ENCODE measurements at places on chromosomes 16 and 17.

DNA sequence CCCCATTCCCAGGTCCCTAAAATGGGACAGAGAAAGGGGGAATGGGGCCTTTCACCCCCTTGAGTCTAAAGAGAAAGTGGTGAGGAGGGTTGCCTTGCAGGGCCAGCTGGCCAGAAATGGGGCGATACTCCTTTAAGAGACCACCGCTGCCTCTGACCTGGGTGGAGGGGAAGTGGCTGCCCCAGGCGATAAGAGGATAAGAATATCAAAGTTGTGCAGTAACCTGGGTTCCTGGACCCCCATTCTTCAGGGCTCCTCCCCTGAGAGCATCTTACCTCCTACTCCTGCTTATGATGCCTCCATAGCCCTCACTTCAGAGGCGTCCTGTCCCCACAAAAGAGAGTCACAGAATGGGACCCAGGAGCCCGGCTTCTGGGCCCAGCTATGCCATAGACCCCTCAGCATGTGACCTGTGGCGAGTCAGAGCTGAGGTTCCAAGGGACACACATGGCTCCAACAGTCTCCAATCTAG lies 5.2 kb upstream of the TSPOAP1 start:
- peak; percentile 46 for DNase-seq

GRCh38 chr17:33929181-33929724 lies 325.8 kb upstream of the CCL2 start:
- DNase-seq, result no peak

DNA sequence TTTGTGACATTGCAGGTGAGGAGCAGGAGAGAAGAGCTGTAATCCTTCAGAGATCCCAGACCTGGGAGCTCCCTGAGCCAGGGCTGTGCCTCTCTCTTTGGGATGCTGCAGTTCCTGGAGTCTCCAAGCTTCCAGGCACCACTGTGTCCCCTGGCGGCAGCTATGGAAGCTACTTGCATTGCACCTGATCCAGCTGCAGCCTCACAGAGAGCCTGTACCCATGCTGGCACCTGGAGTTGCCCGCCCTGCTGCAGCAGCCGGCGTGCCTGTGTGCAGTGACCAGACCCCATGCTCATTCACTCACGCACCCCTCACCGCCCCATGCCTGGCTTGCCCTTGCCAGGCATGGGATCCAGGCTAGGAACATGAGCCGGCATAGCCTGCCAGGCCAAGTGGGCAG lies 51.8 kb upstream of the MED9 start:
- DNase-seq, result no peak

DNA sequence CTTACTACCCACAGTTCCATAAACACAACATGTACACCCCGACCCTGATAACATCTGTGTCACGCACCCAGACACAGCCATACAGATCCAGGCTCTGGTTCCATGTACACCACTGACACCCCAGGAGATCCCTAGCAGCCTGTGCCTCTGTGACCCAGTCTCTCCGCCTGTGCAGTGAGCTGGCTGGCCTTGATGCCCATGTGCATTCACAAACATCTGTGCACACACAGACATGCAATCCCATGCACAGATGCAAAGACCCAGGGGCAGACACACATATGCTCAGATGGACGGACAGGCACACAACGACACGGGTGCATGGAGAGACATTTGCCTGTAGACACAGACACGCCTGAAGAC lies 4.1 kb downstream of the CCDC102A start:
- no peak for DNase-seq

GRCh38 chr16:29662729-29663015 lies 375 bp upstream of the SPN start:
- peak; percentile 60 for DNase-seq

- DNase-seq, result no peak
Observed at GRCh38 chr16:81408409-81408950, 36.1 kb upstream of the CMIP start.

DNA sequence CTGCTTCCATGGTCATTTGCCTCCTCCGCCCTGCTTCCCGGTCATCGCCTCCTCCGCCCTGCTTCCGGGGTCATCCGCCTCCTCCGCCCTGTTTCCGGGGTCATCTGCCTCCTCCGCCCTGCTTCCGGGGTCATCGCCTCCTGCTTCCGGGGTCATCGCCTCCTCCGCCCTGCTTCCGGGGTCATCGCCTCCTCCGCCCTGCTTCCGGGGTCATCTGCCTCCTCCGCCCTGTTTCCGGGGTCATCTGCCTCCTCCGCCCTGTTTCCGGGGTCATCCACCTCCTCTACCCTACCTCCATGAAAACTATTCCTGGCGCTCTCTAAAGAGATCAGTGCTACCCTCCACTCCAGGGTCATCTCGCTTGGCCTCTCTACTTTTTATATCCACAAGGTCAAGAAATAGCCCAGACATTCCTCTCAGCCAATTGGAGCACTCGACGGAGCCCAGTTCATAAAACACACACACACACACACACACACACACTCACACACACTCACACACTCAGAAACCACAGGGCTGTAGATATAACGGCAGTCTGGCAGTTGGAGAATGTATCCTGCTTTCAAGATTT lies 44.8 kb downstream of the TRARG1 start:
- DNase-seq, result no peak

DNA sequence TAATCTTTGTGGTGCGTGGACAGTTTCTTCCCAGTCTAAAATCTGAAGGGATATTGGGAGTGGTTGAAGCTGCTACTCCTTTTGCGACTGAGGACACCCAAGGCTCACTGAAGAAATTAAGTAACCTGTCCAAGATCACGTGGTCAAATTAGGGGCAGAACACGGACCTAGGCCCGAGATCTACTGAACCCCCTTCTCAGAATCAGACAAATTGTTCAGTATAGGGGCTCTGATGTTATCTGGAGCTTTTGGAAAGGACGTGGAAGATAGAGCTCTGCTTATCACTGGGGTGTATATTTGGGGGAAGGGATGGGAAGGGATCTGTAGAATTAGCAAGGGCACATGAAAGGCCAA lies 857 bp downstream of the TANGO6 start:
- DNase-seq, result no peak

- no peak for DNase-seq
Observed at GRCh38 chr17:1471490-1471889, 15.5 kb upstream of the CRK start.

DNA sequence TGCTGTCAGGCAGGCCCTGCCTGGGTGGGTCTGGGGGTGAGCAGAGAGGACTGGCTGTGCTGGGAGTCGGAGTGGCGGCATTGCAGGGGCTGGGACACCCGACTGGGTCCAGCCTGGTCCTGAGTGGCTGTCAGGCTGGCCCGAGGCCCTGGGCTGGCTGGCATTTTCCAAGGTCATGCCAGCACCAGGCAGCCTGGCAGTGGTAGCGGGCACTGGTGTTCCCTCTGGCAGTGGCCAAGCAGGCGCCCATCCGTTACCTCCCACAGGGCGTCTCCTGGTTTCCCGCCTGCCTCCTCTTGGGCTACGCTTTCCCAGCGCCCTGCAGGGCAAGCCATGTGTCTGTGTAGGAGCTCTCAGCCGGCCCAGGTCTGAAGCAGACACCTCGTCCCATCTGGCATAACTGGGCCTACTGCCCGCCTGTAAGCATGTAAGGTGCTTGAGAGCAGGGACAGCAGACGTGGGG lies 5.7 kb upstream of the PKMYT1 start:
- no peak for DNase-seq

GRCh38 chr16:4882633-4883285 lies 35.5 kb downstream of the UBN1 start:
- DNase-seq, result no peak

DNA sequence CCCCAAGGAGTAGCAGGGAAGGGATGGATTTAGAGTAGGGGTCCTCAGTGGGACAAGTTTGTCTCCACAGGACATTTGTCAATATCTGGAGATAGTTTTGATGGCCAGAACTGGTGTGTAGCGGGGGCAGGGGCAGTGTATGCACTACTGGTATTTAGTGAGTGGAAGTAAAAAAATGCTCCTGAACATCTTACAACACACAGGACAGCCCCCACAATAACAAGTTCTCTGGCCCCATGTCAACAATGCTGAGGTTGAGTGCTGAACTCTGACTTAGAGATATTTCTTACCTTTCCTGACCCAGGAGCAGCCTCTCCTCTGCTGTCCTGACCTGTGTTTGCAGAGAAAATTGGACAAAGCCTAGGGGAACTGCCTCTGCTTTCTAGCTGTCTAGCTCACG lies 365.8 kb downstream of the HAPSTR1 start:
- no peak for DNase-seq

GRCh38 chr17:39231591-39232551 lies 6.1 kb upstream of the STAC2 start:
- peak; percentile 74 for DNase-seq

DNA sequence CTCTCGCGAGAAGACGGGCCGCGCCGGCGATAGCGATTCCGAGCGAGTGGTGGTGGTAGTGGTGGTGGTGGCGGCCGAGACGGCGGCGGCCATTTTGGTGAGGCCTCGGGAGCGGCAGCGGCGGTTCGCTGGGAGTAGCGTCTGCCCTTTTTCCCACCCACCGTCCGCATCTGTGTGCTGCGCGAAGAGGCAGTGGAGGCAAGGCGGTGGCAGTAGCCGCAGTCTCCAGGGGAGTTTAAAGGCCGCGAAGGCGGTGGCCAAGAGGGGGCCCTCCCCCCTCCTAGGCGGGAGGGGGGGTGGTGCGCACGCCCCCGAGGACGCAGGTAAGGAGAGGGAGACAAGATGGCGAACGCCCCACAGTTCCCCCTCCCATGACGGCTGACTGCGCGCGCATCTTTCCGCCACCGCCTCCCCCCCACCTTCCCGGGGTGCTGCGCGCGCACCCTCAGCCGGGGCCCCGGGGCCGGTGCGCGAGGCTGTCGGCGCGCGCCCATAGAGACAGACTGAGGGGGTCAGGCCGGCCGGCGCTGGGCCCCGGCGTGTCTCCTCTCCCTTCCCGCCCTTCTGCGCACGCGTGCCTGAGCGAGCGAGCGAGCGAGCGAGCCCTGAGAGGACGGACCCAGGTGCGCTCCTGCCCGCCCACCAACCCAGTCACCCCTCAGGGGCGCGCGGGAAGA lies 694 bp upstream of the SRCAP start:
- peak; percentile 99 for DNase-seq

DNA sequence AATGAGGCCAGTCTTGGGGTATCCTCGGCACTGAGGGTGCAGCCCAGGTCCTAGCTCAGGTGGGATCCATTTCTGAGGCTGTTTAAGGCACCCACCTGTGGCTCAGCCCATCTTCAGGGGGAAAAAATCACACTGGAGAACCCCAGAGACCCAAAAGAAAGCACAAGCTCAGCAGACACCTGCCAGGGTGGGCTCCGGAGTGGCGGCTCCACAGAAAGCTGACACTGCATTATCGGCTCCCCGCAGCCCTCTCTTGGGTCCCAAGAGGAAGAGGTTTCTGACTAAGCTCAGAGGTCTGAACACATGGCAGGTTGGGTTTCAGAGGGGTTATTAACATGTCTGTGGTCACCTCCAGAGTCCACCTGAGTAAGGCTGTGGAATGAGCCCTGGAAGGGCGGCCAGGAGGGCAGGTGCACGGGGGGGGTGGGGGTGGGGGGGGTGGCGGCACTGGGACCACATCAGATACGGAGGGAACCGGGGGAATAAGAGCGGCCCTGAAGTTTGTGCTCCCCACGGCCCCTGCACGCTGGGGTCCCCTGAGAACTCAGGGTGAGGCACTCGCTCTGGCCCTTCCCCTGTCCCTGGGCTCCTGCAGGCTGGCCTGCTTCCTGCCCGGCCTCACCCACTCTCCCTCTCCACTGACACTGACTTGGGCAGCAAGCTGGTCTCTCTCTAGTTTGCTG lies 79.5 kb downstream of the TIMM22 start:
- no peak for DNase-seq

DNA sequence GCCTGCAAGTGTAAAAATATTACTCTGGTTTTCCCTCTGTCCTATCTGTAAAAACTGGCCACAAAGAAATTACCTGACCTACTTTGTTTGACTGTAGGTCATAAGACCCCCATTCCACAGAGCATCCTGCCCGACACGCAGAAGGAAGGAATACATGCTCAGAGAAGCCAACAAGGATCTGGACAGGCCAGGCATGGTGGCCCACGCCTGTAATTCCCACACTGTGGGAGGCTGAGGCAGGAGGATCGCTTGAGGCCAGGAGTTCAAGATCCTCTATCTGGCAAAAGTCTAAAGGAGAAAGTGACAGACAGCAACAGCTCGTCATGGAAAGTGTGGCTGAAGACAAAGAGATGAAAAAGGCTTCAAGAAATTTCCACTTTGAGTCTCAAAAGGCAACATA lies 78.2 kb upstream of the RNU2-1 start:
- DNase-seq, result no peak

- DNase-seq, result no peak
Observed at GRCh38 chr16:88504489-88505404, 51.7 kb downstream of the ZFPM1 start.

- no peak for DNase-seq
Observed at GRCh38 chr17:27522028-27522635, 65.9 kb downstream of the KSR1 start.

GRCh38 chr16:84979516-84979915 lies 31.8 kb downstream of the ZDHHC7 start:
- DNase-seq, result no peak

DNA sequence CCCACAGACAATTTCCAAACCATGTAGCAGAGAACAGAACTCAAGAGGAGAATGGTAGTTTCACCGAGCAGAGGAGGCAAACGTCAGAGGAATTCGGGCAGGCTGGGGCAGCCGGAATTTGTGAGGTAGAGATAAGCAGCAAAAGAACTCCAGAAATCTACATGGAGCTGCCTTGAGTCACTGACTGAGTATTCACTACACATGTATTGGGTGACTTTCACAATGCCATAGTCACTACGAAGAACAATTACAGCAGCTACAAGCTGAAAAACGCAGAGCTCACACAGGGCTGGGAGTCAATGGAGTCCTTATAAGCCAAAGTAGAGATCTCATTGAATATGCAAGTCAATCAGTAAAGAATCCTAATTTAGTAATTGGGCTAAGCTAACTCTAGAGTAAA lies 13.4 kb downstream of the CMC2 start:
- DNase-seq, result no peak

GRCh38 chr17:30086896-30087295 lies 29.7 kb upstream of the NSRP1 start:
- no peak for DNase-seq

DNA sequence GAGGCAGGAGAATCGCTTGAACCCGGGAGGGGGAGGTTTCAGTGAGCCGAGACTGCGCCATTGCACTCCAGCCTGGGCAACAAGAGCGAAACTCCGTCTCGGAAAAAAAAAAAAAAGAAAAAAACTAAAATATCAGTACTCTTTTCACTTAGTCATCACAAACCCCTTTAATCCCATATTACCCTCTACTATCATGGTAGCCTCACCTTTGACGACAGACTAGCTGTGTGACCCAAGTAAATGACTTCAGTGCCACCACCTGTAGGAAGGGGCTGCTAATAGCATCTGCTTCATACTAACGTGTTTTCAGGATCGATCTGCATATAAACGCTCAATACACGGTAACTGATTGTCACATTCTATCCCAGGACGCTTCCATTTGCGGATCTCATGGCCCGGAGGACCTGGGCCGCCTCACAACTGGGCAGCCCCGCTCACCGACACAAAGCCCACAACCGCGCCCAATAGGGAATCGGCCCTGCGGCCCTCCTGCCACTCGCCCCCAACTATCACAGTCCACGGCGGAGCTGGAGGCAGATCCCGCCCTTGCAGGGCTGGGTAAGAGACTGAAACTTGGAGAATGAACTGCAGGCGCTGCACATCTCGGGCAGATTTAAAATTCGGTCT lies 1.1 kb upstream of the ZNF263 start:
- DNase-seq, result no peak

GRCh38 chr17:1060991-1061390 lies 64.1 kb downstream of the TIMM22 start:
- DNase-seq, result no peak
